ENCODE measurements at places on chromosomes 3 and 15.

DNA sequence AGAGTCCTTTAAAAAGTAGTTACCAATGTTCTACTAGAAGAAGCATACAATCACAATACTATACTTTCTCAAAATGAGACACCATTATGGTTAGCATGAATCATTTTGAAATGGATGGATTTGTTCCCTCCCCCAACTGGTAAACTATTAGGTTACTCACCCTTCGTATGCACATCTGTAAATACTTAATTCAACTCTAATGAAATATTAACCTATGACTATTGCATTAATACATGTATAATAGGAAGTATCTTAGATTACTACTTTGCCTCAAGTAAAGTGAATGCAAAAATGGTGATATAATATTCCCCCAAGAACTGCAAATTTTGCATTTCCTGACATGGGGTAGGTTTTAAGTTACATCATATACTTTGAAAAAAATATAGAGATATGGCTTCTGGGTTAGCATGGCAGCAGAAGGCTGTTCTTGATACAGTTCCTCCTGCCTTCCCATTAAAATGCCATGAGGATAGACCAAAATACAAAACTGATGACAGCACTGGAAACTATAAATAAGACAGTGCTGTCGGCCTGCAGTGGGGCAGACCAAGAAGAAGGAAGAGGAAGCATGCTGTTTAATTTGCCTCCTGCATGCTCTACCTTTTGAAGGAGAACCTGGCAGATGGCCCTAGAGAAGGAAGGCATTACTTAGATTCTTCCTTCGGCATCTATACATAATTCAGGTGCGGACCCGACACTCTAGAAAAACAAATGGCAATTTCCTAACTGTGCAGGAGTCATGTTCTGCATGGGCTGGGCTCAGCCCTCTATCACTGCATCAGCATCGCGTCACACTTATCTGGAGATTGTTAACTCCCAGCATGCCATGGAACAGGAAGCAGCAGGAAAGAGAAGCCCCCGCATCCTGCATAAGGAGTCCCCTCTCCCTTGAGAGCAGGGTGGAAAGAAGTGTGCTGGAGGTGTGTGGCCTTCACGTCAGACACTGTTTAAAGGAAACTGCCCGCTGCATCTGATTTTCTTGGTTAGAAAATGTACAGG lies 41.8 kb upstream of the NEO1 start:
- DNase-seq, result no peak

GRCh38 chr15:48143856-48144255 lies 23.1 kb downstream of the SLC24A5 start:
- no peak for DNase-seq

GRCh38 chr3:172102123-172102882 lies 62.9 kb downstream of the FNDC3B start:
- DNase-seq, result peak; percentile 14

DNA sequence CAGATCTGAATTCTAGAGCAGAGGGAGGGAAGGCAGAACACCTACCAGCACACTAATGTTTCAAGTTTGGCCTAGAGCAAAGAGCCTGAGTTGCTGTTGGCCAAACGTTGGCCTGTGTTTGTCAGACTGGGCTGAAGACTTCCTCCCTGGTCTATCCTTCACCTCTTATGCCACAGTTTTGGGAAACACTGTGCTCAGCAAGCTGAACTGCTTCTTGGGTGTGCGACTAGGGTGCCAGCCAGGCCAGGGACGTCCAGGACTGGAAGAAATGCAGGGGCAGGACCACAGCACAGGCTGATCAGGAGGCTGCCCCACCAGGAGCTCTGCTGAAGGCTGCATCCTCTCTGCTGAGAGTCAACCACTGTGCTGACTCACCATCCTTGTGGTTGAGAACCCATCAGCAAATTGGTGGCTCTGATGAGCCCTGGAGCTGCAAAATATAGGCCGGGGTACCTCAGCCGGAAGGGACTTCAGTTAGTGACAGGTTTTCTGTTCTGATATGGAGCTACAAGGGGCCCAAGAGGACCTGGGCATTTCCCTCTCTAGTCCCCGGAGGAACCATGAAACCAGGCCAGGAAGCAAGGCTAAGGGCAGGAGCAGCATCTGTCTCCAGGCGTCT lies 131.6 kb upstream of the RASGRP1 start:
- DNase-seq, result peak; percentile 57

DNA sequence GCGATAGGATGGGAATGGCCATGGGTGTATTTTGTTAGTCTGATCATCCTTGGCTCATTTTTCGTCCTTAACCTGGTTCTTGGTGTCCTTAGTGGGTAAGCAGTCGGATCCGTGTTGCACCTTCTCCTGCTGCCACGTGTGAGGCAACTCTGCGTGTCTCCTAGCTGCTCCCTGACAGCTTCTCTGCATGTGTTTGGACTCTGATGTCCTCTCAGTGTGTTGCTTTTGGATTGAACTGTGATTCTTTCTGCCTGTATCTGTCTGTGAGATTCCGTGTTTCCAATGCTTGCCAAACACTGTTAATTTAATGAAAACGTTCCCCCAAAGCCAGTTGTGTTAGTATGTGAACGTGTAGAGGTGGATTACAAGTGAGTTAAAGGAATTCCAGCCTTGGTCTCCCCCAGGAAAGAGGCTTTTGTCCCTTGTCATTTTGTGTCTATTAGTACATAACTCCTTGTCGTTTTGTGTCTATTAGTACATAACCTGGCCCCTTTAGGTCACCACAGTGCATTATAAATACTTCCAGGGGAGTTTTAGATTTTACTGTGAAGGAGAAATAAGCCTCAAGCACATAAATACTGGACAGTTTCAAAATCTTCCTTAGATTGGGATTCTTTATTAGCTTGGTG lies 172.4 kb downstream of the CHDH start:
- DNase-seq, result no peak

DNA sequence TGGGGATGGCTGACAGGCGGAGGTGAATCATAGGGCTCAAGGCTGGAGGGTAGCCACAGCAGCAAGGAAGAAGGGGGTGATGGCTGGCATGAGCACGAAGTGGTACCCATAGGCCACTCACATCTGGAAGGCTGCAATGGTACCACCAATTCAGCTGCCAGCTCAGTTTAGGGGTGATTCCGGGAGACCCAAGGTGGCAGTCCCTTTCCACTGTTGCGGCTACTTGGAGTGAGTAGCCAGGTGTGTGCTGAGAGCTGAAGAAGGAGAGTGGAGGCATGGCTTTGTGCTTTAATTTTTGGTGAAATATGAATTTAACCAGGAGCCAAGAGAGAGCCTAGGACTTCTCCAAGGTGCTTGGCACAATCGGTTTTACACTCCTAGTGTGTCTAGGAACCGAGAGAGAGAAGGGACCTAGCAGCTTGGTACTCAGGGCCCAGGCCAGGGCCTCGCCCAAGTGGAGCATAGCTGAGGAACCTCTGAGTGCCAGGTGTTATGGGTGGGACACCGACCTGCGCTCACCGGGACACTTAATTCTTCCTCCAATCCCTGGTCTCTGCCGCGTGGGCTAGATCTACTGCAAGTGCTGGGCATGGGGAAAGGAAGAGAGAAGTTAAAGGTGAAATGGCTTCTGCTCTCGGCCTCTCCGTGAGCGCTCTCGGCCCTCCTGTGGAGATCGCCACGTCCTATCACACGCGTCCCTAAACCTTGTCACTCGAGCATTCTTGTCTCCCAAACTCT lies 32.2 kb upstream of the POLG start:
- DNase-seq, result no peak

DNA sequence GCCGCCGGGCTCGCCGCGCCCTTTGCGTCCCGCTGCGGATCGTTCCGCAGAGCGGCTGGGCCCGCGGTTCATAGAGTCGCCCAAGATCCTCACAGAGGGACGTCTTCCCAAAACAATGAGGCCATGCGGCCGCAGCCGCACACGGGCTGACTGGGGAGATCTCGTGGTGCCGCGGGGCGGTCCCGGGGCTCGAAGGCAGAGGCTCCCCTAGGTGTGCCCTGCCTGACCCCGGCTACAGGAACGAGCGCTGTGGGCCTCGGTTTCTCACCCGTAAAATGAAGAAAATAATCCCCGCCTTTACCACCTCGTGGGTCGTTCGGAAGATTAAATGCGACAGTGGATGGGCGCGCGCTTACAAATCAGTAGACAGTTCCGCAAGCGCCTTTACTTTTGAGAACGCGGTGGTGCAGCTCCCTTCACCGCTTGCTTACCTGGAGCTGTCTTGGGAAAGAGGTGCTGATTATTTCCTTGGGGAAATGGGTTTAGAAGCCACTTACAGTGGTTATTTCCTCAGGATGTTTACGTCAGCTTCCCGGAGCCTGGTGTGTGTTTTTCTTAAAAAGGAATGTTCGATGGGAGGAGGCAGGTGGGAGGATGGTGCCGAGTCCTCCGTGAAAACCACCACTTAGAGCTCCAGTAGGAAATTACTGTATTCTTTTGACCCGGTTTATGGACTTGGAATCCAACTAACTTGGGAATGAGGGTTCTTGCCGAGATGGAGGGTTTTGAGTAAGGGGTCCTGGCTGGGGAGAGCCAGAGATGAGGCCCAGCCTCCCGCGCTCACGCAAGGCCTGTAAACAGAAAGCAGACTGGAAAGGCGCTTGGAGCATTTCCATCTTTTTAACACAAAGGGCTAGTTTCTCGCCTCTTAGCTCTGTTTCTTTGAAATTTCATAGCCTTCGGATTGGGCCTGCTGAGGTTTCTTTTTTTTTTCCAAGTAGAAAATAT lies 1.9 kb upstream of the MEX3B start:
- no peak for DNase-seq

DNA sequence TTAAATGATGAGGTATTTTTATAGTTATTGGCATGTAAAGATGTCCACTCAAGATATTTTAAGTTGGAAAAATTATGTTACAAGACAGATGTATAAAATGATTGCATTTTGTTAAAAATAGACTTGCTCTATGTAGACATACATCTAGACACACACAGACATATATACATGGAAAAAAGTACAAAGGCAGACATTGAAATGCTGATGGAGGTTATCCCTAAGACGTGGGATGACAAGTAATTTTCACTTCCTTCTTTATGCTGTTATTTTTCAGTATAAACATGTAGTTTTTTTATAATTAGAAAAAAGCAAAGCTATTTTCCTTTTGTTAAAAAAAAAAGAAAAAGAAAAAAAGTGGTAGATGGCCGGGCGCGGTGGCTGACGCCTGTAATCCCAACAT lies 7.2 kb downstream of the HOMER2 start:
- no peak for DNase-seq

GRCh38 chr3:161489395-161489794 lies 7.2 kb upstream of the OTOL1 start:
- no peak for DNase-seq

GRCh38 chr3:58361866-58362265 lies 29.2 kb downstream of the PXK start:
- DNase-seq, result no peak

- DNase-seq, result no peak
Observed at GRCh38 chr15:94367726-94368535, 136.6 kb downstream of the MCTP2 start.

DNA sequence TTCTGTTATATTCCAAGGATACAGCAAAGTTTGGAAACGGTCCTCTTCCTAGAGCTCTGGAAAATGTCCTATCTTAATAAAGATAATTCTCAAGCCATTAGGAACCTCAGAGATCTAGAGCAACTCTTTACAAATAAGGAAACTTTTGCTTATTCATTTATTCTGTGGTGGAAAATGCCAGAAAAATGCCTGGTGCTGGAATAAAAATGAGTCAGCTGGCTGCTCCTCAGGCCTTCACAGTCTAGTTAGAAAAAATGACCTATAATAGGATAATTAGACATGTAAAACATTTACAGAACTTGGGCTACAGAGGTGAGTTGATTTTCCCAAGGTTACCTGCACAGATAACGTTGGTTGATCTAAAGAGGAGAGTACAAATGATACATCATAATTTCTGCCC lies 372.5 kb downstream of the NLGN1 start:
- DNase-seq, result no peak

- DNase-seq, result no peak
Observed at GRCh38 chr3:145739926-145740325, 421.1 kb downstream of the PLOD2 start.

GRCh38 chr15:94722024-94722636 lies 490.8 kb downstream of the MCTP2 start:
- no peak for DNase-seq

GRCh38 chr15:72315706-72316370 lies 4.1 kb downstream of the CELF6 start:
- DNase-seq, result no peak

DNA sequence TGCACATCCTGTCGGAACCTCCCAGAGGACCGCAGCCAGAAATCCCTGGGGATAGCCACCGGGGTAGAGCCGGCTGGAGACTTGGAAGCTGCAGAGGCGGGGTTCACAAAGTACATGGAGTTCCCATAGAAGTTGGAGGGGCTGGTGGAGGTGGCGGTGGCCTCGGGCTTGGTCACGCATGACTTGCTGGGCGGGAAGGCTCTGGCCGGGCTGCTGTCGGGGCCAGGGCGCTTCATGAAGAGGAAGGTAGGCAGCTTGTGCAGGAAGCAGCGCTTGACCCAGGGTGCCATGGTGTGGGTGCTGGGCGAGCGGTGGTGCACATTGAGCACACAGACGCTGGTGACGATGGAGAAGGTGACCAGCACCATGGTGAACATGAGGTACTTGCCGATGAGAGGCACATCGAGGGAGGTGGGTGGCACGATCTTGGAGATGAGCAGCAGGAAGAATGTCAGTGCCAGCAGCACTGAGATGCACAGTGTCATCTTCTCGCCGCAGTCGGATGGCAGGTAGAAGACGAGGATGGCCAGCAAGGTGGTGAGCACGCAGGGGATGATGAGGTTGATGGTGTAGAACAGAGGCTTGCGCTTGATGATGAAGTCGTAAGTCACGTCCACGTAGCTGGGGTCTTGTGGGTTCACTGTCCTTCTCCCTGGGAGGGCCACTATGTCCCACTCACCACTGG lies 8.4 kb upstream of the CHRNA3 start:
- DNase-seq, result no peak

DNA sequence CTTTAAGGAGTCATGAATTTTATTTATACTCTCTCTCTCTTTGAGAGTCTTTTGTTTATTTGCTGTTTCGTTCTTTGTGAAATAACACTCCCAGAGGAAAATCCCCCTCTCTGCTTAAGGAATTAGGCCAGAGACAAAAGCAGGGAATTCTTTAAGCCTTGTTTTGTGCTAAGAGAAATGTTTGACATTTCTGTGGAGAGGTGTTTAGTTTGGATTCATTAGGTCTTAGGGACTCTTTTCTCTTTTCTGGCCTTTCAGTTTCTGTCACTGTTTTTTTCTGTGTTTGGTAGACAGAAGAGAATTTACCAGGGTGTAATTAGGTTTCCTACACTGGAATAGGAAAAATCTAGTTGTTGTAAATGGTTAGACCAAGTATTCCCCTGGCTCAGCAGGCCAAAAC lies 241.8 kb upstream of the NR2F2 start:
- DNase-seq, result no peak

- DNase-seq, result no peak
Observed at GRCh38 chr15:62573876-62574275, 408.8 kb upstream of the C2CD4B start.

GRCh38 chr3:118882353-118882947 lies 152.2 kb downstream of the IGSF11 start:
- DNase-seq, result peak; percentile 65

DNA sequence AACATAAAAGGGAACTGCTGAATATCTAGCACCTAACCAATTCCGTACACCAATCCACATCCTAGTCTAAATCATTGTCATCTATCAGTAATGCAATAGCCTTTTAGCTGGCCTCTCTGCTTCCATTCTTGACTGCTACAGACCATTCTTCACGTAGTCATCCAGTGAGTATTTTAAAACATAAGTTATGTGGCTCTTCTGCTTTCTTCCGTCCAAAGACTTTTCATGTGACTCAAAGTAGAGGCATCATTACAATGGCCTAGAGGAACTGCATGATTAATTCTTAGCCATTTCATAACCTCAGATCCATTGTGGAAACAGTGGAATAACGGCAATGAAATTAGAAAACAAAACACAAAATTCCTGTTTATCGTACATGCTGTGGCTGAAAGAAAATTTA lies 88.9 kb upstream of the CBLB start:
- DNase-seq, result no peak

GRCh38 chr3:72458375-72458774 lies 389.9 kb downstream of the SHQ1 start:
- no peak for DNase-seq

Measured in stimulated activated CD4-positive, alpha-beta T cell treated with anti-CD3 and anti-CD28 coated beads, Interleukin-4, amount 100 ng/mL, for 1 hour (primary cell).